Naive thymus-derived CD8-positive, alpha-beta T cell (primary cell): ENCODE measurements at places on chromosomes 3 and 15. TPM values are rescaled to one million over a fixed set of nuclear protein-coding genes. Genes with fewer than 3 reads are reported as not detected.
A peak's percentile ranks its signal among the peaks of the same experiment; 100 is the strongest.

DNA sequence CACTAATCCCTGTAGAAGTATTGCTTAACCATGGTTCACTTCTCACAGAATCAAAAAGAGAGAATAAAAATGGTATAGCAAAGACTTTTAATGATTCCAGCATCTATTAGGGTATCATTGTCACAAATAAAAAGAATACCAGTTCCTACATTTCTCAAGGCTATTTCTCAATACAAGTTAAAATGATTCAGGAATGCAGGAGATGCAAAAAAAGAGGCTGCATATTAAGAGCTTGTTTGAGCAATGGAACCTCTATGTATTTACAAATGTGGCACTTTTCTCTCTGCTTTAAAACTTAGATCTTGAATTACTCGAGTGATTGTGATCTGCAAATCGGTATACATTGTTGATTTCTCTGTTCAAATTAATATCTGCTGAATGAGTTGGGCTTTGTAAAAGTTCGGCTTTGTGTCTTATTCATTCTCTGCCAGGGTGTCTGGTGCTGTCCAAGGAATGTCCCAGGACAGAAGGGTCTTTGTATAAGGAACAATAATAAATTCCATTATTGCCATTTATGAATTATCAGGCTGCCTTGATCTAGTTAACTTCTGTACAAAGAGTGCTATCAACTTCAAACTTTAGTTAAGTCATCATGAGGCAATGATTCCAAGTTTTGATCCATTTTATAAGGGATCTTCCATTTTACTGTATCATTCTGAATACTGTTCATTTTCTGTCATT is 364.2 kb downstream of the RBMS3 start:
- peaks cover 2% of the 10 kb centered on the region for H3K27me3 ChIP-seq
- no peak for DNase-seq
- no peaks in the 10 kb centered on the region for H3K36me3 ChIP-seq
- H3K4me1 ChIP-seq, result no peaks in the 10 kb centered on the region
- no peak overlapping the region for H3K27ac ChIP-seq

CHRFAM7A gene
- total RNA-seq, result not detected

USP3 gene
- 136 TPM for total RNA-seq

DNA sequence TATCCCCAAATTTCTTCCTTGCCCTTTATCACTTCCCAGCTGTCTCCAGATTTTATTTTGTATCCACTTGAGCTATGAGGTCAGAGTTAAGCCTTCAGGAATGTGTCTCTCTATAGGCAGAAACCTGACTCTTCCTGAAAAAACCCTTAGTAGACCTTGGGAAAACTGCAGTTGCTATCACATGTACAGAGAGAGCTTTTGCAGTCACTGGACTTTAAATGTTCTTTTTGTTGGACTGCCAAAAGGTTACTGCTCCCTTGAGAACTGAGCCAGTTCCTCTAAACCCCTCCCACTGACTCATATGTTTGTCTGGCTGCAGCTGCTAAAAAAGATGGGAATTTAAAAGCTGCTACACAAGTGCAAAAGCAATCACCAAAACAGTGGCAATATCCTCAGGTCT is 169.1 kb upstream of the CCDC54 start:
- no peak overlapping the region for H3K4me3 ChIP-seq
- H3K36me3 ChIP-seq, result no peaks in the 10 kb centered on the region
- H3K27ac ChIP-seq, result no peak overlapping the region
- no peaks in the 10 kb centered on the region for H3K4me1 ChIP-seq
- no peak for DNase-seq

DNA sequence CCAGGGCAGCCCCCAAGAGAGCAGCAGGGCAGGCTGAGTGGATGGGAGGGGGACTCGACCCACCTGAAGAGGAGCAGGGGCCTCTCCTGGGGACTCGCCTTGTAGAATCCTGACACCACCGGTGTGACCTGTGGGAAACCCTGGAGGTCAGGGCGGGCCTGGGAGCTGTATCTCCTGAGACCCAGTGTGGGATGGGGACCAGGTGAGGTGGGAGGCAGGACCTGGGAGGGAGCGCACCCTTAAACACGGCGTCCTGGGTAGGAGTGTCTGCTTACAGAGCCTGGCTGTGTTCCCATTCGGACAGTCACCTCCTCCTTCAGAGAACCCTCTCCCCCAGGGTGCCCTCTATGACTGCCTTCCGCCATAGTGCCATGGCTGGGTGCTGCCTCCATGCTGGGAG is 27.1 kb downstream of the C15orf39 start:
- H3K27ac ChIP-seq, result no peak overlapping the region
- H3K4me1 ChIP-seq, result no peaks in the 10 kb centered on the region
- H3K36me3 ChIP-seq, result no peaks in the 10 kb centered on the region
- H3K27me3 ChIP-seq, result peaks cover 13% of the 10 kb centered on the region
- DNase-seq, result no peak

ACP3 gene
- not detected for total RNA-seq

CKMT1A gene
- total RNA-seq, result not detected

GRCh38 chr15:63044645-63045464 is 2.3 kb downstream of the TPM1 start:
- no peak for DNase-seq
- no peaks in the 10 kb centered on the region for H3K36me3 ChIP-seq
- H3K27ac ChIP-seq, result no peak overlapping the region
- H3K4me1 ChIP-seq, result peaks cover 28% of the 10 kb centered on the region
- peak overlapping the region; percentile 62 for H3K4me3 ChIP-seq
- peaks cover 76% of the 10 kb centered on the region for H3K27me3 ChIP-seq

DNA sequence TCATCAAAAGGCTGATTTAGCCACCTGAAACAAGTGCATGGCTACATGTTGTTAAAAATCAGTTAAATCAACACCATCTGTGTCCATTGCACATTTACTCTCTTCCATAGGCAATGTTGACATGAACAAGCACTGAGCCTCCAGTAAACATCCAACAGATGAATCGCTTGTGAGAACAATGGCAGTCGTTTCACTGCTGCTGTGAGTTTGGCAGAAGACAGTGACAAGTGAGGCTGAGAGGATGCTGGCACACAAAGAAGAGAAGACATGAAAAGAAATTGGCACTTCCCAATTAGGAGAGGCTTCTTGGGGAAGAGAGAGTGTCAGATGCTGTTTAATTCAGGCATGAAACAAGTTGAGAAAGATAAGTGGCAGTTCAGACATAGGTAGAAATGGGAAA is 227.4 kb upstream of the STT3B start:
- H3K27me3 ChIP-seq, result no peaks in the 10 kb centered on the region
- H3K36me3 ChIP-seq, result no peaks in the 10 kb centered on the region
- H3K4me3 ChIP-seq, result no peak overlapping the region
- DNase-seq, result no peak
- no peak overlapping the region for H3K27ac ChIP-seq

DNA sequence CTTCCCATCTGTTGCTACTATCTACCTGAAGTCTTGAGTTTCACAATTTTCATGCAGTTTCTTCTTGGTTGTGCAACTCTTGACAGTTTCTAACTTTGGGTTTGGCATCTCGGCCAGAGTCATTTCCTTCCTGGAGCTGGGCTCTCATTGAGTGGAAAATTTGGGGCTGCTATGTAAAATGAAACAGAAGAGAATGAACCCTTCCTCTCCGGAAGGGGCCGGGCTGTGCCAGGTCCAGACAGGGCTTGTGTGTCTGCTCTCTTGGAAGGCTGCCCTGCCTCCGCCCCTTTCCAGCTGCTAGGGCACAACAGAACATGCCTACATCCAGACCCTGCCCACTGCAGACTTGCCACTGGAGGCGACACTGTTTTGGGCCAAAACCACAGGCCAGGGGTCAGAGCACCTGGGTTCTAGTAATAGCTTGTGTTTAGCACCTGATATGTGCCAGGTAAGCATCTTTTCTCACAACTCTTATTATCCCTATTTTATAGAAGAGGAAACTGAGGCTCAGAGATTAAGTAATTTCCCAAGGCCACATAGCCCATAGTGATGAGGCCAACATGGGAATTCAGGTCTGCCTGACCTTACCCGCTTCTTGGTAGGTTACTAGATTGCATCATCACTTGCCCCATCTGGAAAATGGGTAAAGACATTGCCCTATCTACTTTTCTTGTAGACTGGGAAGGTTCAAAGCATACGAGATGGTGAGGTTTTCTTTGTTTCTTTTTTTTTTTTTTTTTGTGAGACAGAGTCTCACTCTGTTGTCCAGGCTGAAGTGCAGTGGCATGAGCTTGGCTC is 25.0 kb downstream of the IRAK2 start:
- no peaks in the 10 kb centered on the region for H3K27me3 ChIP-seq
- H3K4me1 ChIP-seq, result peaks cover 82% of the 10 kb centered on the region
- peak overlapping the region; percentile 99 for H3K27ac ChIP-seq
- no peaks in the 10 kb centered on the region for H3K36me3 ChIP-seq
- no peak for DNase-seq

- peaks cover 20% of the 10 kb centered on the region for H3K4me1 ChIP-seq
- no peaks in the 10 kb centered on the region for H3K27me3 ChIP-seq
- no peaks in the 10 kb centered on the region for H3K36me3 ChIP-seq
- no peak overlapping the region for H3K4me3 ChIP-seq
- DNase-seq, result no peak
These were observed 66.6 kb upstream of the RAP2B start for GRCh38 chr3:153095441-153095840.

DNA sequence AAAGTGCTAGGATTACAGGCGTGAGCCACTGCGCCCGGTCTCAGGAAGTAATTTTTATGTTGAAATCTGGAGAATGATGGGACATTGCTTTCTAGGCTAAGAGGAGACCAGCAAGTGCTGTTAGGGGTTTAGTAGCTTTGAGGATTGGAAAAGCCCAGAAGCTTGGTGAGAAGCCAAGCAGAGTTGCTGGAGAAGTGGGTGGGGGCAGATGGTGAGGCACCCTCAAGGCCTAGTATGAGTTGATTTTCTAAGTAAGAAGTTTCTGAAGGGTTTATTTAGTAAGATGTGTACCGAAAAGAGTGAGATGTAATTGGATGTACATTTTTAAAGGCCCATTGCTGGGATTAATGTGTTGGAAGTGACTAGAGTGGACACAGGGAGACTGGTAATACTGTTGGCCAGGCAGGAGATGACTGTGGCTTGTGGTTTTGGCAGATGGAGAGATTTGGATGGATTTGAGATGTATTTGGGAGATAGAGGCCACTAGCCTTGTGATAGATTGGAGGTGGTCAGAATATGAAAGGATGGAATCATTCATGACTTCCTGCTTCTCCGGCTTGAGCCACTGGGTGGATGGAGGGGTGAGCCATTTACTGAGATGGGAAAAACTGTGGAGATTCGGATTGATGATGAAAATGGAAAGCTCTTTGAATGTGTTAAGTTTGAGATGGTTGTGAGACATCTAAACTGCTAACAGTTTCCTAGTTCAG is 2.3 kb downstream of the LRRC28 start:
- no peak for DNase-seq
- peaks cover 28% of the 10 kb centered on the region for H3K4me1 ChIP-seq
- H3K27ac ChIP-seq, result no peak overlapping the region
- no peak overlapping the region for H3K4me3 ChIP-seq

DNA sequence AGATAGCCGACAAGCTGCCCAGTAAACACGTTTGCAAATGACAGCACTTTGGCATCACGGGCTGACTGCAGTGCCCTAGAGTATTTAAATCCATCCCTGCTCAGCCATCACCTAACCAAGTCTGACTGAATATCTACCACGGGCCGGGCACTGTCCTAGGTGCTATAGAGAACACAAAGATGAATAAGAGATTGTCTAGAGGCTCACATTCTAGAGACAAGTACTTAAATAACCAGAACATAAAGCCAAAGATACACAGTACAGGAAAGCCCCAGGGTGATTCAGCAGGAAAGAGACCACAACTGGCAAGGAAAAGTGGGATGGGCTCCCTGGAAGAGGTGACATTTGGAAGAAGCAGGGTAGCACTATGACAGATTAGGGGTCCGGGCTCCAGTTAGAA is 103.5 kb downstream of the MYLK start:
- DNase-seq, result no peak
- no peak overlapping the region for H3K27ac ChIP-seq
- H3K36me3 ChIP-seq, result no peaks in the 10 kb centered on the region
- H3K4me1 ChIP-seq, result peaks cover 3% of the 10 kb centered on the region
- H3K27me3 ChIP-seq, result peaks cover 9% of the 10 kb centered on the region

- H3K4me1 ChIP-seq, result no peaks in the 10 kb centered on the region
- H3K27ac ChIP-seq, result no peak overlapping the region
- H3K4me3 ChIP-seq, result no peak overlapping the region
These were observed 14.7 kb downstream of the IL16 start for GRCh38 chr15:81211376-81211775.

DNA sequence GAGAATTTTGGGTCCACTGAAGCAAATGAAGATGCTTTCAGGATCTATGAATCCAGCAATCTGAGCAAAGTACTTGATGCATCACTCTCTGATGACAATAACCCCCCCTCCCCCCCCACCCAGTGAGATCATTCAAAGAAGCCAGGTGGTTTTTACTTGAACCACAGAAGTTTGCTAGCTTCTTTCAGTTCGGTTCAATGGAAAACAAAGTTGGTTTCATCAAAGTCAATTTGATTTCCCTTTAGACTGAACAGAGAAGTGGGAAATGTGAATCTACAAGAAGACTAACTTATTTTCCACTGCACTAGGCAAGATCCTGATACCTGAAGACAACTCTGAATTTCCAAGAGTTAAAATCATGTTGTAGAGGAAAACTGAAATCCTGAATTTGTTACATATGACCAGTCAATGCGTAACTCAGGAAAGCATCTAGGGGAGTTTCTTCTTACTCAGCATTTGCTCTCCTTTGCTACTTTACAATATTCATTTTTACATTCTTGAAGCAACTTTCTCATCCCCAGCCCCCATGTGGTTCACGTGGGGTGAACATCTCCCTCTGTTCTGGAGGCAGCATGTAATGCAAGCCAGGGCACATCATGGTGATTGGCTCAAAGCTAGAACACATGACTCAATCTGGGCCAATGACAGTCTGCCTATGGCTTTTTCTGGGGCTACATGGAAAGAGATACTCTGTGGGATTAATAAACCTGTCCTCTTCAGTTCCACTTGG is 572.6 kb downstream of the FOXP1 start:
- H3K36me3 ChIP-seq, result peaks cover 7% of the 10 kb centered on the region
- peak overlapping the region; percentile 94 for H3K27ac ChIP-seq
- peaks cover 73% of the 10 kb centered on the region for H3K4me1 ChIP-seq
- H3K4me3 ChIP-seq, result no peak overlapping the region
- DNase-seq, result peak; percentile 79

SLCO2A1 gene
- not detected for total RNA-seq
